ENCODE measurements at places on chromosomes 5 and 9.

DNA sequence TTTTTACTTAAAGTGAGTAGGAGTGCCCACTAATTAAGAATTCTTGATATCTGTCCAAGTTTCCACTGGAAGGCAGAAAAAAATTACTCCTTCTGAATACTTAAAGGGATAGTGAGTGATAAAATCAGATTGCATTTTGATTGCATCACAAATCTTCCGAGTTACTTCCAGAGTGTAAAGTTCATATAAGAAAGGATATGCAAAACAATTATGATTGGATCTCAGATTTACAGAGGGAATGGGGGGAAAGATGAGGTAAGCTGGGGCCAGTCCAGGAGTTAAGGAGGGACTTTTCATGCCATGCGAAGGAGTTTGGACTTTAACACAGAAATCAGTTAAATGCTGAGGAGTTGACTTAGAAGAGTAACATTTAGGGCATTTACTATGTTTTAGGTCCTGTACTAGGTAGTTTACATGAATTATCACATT is 9.3 kb upstream of the RNF145 start:
- no peak for DNase-seq

- DNase-seq: no peak
These were observed 219.9 kb upstream of the NREP start for GRCh38 chr5:111976705-111977435.

DNA sequence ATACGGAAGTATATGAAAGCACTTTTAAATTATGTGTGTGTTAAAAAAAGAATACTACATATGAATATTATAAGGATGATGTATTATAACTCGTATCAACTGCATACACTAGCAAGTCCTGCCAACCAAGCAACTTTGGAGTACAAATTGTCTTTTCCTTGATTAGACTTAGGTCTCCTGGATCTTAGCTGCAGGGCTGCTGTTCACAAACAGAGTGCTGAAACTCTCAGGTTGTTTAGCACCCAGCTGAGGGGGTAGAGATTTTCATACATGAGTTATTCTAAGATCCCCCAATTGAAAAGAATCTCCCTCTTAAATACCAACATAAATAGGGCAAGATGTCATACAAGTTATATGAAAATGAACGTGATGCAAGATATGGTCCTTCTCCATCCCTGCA is 149.8 kb upstream of the TNC start:
- no peak for DNase-seq

GRCh38 chr5:77852514-77853352 is 76.6 kb upstream of the TBCA start:
- peak; percentile 79 for DNase-seq

DNA sequence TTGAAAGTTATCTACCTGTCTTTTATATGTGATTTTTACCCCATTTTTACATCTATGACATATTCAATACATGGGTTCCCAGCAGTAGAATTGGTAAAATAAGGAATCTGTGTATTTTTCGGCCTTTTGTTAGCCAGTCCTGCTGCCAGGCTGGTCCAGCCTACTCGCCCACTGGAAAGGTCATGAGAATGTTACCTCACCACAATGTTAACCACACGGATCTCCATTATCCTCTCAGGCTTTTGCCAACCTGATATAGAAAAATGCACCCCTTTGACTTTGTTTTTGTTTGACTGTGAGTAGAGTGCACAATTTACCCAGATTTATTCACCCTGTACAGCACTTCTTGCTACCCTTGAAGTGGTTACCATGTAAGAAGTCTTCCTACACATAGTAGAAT is 167.2 kb downstream of the CTNND2 start:
- DNase-seq: no peak

- no peak for DNase-seq
These were observed 76.2 kb downstream of the SLF1 start for GRCh38 chr5:94694671-94695070.

DNA sequence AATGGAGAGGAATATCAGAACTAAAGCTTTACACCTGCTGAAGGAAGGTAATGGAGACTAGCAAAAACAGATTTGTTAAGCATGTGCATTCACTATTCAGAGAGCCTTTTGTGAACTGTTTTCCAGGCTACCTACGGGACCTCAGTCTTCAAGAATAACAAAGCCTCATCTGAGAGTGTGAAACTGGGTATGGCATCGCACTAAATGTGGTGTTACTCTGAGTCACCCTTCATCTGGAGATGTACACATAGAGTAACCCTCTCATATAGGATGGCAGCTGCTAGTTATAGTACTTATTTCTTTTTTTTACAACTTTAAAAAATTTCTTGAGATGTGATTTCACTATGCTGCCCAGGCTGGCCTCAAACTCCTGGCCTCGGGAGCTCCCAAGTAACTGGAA is 306.8 kb downstream of the ZNF608 start:
- no peak for DNase-seq

GRCh38 chr9:105713260-105714019 is 19.1 kb downstream of the TMEM38B start:
- DNase-seq: no peak

DNA sequence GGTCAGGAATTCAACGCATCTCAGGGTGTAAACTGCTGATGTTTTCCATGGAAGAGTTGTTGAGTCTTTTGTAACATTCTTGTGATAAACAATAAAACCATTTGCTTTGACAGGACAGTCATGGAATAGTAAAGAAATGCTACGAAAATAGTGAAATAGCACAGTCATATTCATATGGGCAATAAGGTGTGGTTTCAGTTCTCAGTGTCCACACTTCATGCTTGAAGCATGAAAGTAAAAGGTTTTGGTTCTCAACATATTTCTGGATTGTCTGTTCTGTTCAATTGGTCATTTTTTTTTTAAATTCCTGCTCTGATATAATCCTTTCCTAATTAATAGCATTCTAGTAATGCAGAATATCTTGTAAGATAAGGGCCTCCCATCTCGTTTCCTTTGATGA is 467.6 kb upstream of the ZNF608 start:
- no peak for DNase-seq

- DNase-seq: no peak
These were observed 32.2 kb upstream of the TJP2 start for GRCh38 chr9:69141851-69142250.

- DNase-seq: no peak
These were observed 18.1 kb downstream of the SLC1A1 start for GRCh38 chr9:4508246-4508906.

GRCh38 chr9:10079284-10079964 is 533.4 kb downstream of the PTPRD start:
- no peak for DNase-seq

DNA sequence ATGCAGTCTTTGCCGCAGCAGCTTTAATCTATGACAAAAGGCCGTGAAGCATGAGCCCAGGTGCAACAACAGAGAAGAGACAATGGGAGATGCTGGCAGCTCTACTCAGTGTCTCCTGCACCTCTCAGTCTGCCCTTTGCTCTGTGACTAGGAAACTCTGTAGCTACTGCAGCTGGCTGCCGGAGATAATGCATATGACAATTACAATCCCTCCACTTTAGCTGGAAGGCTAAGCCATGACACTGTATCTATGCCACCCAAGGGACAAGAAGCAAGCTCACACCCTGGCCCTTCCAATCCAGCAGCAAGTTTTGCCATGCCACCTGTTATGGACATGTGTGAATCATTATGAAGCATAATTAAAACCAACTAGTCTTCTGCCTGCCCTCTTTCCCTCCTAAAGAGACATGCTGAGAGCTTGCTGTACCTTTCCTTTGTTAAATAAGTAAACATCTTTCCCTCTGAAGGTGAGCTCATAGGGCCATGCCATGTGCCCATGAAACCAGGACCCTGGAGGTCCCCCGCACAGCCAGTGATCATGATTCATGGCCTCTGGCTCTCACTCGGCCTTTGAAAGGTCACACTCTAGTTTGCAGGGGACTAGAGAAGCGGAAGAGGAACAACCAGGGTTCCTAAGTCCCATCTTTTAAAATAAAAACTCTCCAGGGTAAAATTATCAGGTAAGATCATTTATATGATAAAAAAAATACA is 219.4 kb downstream of the SPOCK1 start:
- DNase-seq: no peak

- DNase-seq: no peak
These were observed 4.4 kb upstream of the SLC25A51 start for GRCh38 chr9:37908283-37908682.

- no peak for DNase-seq
These were observed 26.5 kb downstream of the POLK start for GRCh38 chr5:75538211-75538610.

DNA sequence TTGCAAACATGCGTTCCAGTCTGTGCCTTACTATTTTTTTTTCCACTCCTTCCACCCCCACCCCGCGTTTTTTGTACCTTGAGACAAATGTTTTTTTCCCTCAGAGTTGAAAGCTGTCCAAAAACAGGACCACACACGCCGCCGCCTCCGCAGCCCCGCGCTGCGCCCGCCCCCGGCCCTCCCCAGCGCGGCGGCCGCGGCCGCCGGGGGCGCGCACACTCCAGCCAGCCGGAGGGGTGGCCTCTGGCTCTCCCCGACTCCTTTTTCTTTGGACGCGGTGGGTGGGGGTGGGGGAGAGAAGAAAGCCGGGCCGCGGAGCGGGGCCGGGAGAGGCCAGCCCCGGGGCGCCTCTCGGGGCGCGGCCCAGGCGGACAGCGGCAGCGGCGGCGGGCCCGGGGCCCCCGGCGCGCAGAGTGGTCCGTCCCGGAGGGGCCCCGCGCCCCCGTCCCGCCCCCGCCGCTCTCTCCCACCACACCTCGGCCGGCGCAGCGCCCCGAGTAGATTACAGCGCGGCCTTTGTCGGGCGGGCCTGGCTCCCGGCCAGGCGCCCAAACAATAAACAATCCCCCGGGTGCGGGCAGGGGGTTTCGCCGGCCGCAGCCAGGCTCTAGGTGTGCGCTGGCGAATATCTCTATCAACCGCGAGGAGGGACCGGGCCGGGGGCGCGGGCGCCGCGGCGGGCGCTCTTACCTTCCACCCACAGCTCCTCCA is 10.9 kb downstream of the PTCH1 start:
- peak; percentile 77 for DNase-seq

DNA sequence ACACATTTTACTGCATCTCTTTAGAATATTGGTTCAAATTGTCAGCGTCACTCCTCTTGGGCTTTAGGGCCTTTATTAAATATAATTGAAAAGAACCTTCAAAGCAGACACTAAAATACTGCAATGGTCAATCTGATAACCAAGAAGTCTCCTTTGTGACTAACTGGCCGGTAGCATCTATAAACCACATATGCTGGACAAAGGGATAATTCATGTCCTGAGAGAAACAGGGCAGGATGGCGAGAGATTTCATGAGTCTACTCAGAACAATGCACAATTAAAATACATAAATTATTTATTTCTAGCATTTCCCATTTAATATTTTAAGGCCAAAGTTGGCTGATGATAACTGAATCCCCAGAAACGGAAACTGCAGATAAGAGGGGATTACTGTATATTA is 1083.4 kb upstream of the CDH18 start:
- DNase-seq: no peak

DNA sequence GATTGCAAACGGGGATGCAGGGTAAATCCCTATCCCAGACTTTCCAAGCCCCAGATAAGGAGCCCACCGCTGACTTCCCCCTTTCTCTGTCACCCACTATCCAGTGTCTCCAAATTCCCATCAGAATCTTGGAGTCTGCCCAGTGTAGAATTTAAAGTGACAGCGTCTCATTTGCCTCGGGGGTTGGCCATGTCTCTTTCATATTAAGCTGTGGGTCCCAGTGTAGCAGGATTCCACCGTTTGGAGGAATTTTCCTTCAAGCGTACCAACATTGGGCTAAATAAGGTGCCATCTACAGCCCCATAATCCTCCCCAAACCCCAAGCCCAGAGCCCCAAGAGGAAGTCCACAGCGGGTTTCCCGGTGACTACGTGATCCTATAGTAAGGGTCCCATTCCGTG is 1.1 kb downstream of the BRINP1 start:
- no peak for DNase-seq

- DNase-seq: no peak
These were observed 2.0 kb upstream of the ZNF622 start for GRCh38 chr5:16467363-16468219.

DNA sequence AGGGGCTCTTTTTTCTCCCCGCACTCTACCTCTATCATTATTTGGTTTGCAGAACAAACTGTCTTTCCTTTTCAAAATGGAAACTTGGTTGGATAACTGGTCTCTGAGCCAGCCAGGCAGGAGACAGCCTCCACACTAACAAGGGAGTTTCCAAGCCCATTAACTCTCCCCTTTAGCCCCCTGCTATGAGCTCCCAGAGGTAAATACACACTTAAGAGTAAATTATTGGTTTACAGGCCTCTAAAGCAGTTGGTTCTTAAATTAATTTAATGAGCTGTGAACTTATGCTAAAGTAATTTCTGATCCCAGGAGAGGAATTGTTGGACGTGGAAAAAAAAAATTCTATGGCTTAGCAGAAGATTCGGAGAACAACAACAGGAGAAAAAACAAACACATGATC is 30.3 kb downstream of the EPB41L4A start:
- no peak for DNase-seq

DNA sequence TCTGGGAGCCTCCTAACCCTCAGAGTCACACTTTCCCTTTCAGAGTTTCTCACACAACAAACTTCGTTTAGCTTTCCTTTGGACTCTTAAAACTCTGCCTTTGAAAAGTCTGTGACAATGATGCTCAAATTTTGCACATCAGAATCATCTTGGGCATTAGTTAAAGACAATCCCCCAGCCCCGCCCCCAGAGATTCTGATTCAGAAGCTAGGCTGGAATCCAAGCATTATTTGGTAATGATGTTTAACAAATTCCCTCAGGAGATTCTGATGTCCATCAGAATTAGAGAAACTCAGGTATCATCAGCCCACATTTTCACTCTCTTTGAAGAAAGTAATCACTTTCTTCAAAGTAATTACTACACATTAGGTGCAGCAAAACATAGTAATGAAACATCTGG is 9.6 kb upstream of the PLPP1 start:
- DNase-seq: no peak

GRCh38 chr5:78543292-78543691 is 105.3 kb downstream of the LHFPL2 start:
- no peak for DNase-seq

GRCh38 chr5:173643964-173644363 is 27.5 kb upstream of the BOD1 start:
- DNase-seq: peak; percentile 35

- peak; percentile 67 for DNase-seq
These were observed 3.6 kb downstream of the ERGIC1 start for GRCh38 chr5:172837640-172838039.

DNA sequence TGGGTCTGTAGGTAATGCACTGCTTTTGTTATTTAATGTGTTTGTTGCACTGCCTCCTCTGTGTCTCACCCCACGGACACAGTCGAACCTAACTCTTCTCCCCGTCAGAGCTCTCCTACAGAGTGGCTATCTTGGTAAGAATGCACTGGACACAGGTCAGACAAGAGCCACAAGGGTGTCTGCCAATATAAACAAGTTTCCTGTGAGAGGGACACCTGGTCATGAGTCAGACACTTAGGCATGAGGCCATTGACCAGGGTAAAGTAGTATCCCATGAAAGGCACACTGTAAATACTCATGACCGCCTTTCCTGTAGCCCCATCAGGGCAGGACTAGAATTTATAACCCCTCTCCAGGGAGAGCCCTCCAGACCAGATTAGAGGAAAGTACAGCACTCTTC is 115.5 kb downstream of the SLC12A2 start:
- DNase-seq: no peak

DNA sequence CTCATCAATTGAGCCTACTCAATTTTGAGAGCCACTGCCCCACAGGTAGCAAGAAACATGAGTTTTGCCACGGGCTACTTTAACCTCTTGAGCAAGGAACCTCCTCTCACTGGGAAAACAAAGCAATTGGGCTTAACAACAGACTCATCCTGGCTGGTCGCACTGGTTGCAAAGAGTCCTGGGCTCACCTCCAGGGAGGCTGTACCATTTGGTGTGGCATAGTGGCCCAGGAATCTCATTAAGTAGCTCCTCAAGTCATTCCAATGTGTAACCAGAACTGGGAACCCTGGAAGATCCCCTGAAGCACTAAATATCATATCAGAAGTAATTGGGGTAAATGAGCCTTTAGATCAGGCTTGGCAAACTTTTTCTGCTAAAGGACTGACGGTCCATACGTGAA is 78.5 kb downstream of the MYO10 start:
- no peak for DNase-seq

All from activated CD8-positive, alpha-beta memory T cell treated with anti-CD3 and anti-CD28 coated beads for 24 hours (primary cell).